ENCODE measurements at places on chromosomes 5 and 9. TPM values are rescaled to one million over a fixed set of nuclear protein-coding genes. Genes with fewer than 3 reads are reported as not detected.

Gene RAB24
- 36.4 TPM for total RNA-seq

Gene CWC27
- total RNA-seq, result 25.7 TPM

Gene UIMC1
- 36.1 TPM for total RNA-seq

Gene MAMDC2
- total RNA-seq, result 135 TPM

Gene MAPK9
- 34.0 TPM for total RNA-seq

Gene GRM6
- not detected for total RNA-seq

Gene PPP3R2
- total RNA-seq, result not detected

Gene CA9
- not detected for total RNA-seq

Gene ARHGEF28
- total RNA-seq, result 8.1 TPM

Gene PKD2L2
- not detected for total RNA-seq

Gene C5orf63
- 0.36 TPM for total RNA-seq

GRCh38 chr5:73312872-73313510 is 135.6 kb downstream of the FOXD1 start:
- DNase-seq, result no peak

- no peak for DNase-seq
Measured at GRCh38 chr9:73548201-73548600, 396.5 kb downstream of the ANXA1 start.

GRCh38 chr5:407051-407450 is 35.9 kb upstream of the EXOC3 start:
- DNase-seq, result no peak

GRCh38 chr5:56698463-56699381 is 116.6 kb upstream of the MAP3K1 start:
- DNase-seq, result no peak

- peak; percentile 57 for DNase-seq
Measured at GRCh38 chr9:134065612-134066419, 2.0 kb downstream of the BRD3 start.

GRCh38 chr9:124284237-124284831 is 26.6 kb downstream of the NEK6 start:
- DNase-seq, result peak; percentile 56

DNA sequence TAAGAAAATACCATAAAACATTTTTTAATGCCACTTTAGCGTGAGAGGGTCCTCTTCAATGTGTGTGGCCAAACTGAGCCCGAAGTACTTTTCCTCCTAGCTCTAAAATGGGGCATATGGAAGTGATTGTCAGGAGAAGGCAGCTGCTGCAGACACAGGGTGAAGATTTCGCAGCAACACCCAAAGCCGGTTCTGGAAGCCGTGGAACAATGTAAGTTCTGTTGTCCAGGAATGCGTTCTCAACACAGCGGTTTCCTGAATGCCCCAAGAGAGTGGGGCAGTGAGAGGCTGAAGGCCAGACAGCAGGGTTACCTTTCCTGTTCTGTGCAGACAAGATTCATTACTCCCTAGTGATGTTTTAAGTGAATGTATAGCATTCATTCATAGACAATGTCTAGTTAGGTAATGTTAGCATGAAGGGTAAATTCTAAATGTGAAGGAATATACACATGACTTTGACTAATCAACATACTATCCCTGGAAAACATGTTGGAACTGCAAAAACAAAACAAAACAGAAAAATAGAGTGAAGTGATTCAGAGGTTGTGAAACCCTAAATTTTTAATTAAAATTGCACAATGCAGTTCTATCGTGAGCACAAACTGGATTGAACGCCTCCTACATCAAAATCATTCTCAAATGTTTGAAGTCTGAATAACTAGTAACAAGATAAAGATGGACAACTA is 197.0 kb upstream of the SEMA6A start:
- no peak for DNase-seq

- no peak for DNase-seq
Measured at GRCh38 chr5:97545886-97546535, 363.0 kb upstream of the RIOK2 start.

DNA sequence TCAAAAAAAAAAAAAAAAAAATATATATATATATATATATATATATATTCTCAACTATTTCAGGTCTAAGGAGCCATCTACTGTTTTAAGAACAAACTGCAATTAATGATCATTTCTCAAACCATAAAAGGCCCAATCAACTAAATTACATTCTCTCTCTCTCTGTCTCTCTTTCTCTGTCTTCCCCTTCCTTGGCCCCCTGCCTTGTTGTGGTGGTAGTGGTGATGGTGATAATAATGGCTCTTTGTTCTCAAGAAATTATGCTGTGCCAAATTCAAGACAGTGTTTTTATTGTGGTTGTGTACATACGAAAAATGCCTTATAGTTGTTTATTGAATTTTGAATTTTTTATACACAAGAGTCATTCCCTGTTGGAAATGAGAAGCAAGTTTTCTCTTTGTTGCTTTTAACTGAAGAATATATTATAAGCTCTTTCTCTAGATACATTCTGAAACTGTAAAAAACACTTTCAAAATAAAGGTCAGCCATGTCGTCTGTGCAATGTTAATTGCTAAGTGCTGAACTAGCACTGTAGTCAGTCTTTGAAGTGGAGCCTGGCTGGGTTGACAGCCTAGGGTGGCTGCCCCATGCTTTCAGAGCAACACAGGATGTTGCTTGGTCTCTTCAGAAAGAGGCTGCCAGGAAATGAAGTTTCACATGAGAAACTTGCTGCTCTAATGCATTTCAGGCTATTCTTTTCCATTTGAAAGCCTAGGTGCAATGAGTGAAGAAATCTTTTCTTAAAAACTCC is 96.0 kb downstream of the HINT1 start:
- no peak for DNase-seq

- DNase-seq, result no peak
Measured at GRCh38 chr5:38466424-38467189, 89.8 kb downstream of the LIFR start.

DNA sequence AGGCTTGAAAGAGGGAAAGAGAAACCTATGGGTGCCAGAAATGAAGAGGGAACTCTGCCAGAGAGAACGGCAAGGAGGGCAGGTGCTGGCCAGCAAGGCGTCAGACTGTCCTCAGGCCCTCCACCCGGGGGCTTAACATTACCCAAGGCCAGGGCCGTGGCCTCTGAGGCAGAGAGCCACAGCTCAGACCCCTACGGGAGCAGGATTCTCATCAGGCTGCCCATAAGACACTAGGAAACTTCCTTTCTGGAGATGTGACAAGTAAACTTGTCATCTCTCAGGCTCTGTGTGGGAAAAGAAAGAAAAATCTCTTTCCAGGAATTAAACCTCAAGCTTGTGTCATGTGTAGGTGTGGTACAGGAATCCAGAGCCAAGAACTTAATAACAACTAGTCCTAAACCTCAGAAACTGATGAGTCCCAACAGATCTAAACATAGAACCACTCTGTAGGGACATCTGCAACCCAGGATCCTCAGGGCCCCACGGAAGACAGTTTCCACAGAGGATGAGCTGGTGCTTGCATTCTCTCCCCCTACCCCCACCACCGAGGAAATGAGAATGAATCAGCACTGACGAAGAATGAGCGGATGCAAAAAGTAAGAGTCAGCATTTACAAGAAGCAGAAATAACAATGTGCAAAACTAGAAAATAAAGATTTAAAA is 74.3 kb downstream of the DCP2 start:
- DNase-seq, result peak; percentile 88

- DNase-seq, result no peak
Measured at GRCh38 chr5:77928776-77929300, 152.7 kb upstream of the TBCA start.

DNA sequence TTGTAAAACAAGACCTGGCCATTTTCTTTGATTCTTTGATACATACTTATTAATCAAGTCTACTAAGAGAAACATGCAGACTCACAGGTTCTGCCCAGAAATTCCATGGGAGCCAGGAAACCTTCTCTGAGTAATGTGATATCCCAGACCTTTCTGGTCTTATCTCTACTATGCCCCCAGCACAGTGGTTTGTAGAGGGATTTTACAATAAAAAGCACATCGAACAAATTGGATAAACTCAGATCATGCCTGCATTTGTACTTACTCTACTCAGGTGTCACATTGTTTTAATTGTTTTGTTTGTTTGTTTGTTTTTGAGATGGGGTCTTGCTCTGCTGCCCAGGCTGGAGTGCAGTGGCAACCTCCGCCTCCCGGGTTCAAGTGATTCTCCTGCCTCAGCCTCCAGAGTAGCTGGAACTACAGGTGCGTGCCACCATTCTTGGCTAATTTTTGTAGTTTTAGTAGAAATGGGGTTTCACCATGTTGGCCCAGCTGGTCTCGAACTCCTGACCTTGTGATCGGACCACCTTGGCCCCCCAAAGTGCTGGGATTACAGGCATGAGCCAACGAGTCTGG is 179.5 kb downstream of the ZNF608 start:
- no peak for DNase-seq

DNA sequence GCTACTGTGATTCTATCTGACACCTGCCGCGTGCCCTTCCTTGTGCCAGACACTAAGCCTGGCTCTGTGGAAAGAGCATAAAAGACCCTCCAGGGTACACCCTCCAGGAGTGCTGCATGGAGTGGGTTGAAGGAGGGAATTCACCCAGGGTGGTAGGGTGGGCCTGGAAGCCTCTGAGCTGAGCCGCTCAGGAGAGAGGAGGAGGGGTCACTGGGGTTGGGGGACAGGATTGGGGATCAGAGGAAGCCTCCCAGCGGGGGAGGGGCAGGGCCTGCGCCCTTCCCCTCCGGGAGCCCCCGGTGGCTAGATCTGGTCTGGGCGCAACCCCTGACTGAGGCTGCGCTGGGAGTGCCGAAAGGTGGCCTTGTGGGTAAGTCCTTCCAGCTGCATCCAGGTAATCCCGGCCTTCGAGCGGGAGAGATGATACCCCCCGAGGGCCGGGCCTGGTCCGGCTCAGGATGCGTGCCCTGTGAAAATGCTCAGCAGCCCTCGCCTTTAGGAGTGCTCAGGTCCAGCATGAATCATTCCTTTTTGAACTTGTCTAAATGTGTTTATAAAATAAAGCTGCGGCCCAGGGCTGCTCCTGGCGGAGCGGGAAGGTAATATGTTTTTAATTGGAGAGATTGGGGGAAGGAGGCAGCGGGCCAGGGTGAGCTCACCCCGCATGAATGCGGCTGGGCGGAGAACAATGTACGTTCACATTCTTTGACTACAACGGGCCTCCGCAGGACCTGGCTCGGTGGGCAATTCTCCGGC is 118.1 kb upstream of the SMIM23 start:
- peak; percentile 90 for DNase-seq

DNA sequence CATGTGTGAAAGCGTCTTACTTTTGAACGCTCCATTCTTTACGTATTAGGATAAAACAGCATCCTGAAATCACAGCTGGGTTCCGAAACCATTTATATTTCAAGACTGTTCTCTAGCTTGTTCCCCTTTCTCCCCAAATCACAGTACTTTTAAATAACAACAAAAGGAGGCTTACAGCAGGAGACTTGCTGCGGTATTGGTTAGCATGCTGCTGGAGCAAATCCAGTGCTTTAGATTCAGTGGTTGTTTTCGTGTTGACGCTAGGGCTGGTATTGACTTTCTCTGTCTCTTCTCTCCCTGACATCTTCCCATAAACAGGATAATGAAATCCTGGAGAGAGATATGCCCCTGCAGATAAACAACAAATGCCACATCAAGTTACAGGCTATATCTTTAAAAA is 103.1 kb downstream of the ZNF608 start:
- no peak for DNase-seq

- DNase-seq, result peak; percentile 41
Measured at GRCh38 chr9:95286151-95286550, 31.4 kb downstream of the FANCC start.

GRCh38 chr5:172166030-172166826 is 21.8 kb downstream of the STK10 start:
- no peak for DNase-seq

DNA sequence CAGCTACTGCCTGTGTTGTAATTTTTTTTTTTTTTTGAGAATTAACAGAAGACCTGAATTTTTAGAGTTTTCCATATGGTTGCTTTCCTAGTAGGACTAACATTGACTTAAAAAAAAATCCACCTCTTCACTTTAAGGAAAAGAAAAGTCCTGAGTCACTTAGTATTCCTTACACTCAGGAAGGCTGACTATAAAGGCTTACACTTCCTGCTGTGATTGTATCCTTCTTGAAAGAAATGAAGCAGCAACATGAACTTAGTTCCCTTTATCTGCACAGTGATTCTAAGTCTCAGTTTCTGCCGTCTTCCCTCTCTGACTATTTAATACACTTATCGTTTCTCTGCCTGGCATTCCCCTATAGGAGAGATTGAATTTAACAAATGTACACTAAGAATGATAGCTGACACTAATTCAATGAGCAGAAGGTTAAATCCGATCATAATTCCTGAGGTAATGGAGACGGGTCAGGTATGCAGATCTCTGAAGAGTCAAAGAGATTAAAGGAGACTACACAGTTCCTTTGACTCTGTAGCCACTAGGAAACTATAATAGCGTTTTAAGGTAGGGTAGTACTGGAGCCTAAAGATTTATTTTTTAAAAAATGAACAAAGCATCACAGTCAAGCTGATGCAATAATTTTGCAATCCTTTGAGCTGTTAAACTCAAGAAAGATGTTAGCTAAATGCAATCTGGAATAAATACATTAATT is 185.1 kb upstream of the ELAVL2 start:
- DNase-seq, result no peak

DNA sequence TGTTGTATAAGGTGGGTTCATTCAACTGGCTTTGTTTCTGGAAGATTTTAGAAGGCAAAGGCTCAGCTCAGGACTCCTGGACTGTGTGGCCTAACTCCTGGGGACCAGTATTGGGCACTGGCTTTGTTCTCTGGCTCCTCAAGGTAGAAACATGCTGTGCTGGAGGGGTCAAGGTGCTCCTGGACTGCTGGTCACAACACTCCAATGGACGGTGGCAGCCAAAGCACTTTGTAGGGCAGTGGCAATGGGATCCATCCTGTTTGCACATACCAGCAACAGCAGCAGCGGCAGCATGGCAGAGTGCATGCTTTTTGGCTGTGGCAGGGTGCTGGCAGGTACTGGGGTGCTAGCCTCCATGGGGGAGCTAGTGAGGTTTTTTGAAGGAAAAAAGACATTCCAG is 65.3 kb downstream of the SLCO6A1 start:
- DNase-seq, result no peak
